Mesenteric fat pad (tissue), 1 donor: ENCODE measurements at places on chromosomes 1 and 21. TPM values are rescaled to one million over a fixed set of nuclear protein-coding genes. Genes with fewer than 3 reads are reported as not detected.

DNA sequence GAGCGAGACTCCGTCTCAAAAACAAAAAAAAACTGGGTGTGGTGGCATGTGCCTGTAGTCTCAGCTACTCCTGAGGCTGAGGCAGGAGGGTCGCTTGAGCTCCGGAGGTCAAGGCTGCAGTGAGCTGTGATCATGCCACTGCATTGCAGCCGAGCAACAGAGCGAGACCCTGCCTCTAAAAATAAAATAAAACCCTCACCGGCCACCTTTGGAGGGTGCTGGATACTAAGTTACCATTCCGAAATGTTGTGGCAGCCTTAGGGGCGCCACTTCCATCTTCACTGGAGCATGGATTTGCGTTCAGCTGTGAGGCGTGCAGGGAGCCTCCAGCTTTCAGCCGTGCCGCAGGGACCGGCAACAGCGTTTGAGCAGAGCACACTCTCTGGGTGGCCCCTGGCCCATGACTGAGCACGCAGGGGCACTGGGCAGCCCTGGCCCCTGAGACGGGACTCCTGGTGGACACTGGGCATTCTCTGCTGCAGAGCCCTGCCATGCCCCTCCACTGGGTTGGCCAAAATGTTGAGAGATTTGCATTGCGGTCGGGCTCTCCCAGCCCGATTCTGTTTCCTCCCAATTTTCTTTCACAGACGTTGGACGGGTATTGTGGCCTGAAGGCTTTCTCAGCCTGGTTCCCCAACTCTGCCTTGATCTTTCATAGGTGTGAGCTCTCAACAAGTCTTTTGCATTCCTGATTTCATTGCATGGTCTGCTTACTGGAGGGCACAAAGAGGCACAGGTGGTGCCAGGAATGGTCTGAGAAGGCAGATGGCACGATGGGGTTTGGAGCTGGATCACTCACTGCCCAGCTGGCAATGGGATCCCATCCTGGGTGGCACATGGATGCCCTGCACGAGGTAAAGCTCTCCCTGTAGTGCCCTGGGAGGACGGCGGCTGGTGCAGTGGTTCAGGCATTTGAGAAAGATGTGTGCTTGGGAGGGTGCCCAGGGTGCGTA is 5.8 kb upstream of the CFAP74 start:
- no peak for DNase-seq

DNA sequence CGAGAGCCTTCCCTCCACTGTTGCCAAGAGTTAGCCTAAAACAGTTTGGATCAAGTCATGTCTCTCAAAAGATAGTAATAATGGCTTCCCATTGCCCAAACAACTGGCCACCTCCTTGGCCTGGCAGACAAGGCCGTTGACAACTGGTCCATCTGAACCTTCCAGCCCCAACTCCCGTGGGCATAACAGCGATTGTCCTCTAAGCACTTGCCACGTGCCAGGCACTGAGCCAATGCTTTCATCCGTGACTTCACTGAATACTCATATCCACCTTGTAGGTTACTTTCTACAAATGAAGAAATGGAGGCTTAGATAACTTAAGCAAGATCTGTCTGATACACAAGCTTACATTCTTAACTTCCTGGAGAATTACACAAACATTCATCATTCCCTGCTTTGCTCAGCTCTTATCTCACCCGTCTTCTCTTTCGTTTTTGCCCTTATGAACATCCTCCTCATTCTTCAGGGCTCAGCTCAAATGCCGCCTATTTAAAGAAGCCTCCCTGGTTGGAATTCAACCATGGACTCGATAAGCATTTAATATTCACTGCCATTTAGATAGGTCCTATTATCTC is 106.4 kb downstream of the KCND3 start:
- DNase-seq: no peak

DNA sequence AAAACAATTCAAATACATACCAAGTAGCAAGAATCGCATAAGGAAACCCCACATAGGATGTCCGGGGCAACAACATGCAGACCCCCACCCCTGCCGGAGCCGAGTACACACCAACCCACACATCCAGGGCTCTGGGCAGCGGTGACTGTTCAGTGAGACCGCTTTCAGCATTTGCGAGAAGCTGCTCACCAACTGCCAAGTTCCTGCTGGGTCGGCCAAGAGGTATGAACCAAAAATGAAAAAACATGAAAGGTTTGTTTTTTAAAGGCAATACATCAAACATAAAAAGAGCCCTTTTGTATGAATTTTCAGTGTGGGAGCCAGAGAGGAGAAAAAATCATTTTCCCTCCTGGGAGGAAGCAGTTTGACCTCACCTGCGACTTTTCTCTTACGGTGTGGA is 92.3 kb downstream of the SIM2 start:
- no peak for DNase-seq

DNA sequence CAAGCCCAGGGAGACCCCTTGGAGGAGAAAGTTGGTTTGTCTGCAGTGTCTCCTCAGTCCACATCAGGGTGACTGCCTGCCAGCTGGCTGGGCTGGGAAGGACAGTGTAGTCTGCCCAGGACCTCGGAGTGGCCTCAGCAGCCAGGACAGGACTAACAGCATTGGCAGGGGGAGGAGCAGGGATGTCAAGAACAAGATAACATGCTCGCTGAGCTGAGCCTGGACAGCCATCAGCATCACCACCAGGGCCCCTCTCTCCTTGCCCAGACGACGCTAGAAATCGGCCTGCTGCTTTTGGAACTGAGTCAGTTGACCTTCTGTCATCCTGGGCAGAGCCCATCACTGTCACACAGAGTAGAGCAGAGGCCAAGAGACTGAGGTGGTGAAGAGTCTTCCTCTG is 83.6 kb upstream of the CNTN2 start:
- no peak for DNase-seq

DNA sequence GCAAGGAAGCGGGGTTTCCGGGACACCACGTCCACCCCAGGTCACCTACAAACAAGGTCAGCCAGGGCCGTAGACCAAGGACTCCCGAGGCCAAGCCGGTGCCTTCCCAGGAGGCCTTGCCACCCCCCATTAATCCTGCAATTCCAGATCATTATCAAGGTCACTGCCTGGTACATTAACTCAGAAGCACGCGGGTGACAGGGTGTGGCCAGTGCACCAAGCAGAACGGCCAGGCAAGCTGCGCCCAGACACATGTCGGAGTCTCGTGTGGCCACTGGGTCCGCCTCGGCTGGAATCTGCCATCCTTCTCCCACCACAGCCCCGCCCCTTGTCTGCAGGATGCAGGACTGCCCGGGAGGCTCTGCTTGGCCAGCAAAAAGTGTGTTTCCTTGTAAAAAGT is 144.7 kb downstream of the PRDM16 start:
- DNase-seq: no peak

Gene LEMD1
- total RNA-seq: not detected

Gene OPRD1
- not detected for total RNA-seq

DNA sequence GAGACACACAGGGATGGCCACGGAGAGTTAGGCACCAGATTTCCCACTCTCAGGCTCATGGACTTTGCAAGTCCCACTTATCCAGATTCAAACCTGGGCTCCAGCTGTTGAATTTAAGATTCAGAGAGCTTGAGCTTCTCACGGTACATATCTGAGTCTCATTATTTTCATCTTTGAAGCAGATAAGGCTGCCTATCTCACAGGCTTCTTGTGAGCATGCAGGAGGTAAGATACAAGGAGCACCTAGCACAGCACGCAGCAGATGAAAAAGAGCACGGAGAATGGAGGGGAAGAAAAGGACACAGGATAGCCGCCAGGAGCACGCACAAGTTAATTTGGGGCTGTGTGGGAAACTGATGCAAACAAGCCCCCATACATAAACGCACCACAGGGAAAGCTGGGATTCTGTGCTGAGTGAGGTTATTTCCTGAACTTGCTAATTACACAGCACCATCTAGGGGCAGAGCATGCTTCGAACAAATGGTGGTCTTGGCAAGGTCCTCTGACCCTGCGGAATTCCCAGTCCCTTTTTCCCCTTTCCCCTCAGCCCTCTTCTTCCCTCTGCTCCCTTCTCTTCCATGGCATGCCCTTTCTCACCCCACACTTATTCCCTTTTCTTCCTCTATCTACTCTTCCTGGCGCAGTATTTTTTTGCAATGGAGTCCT is 134.7 kb upstream of the VANGL1 start:
- no peak for DNase-seq

- no peak for DNase-seq
Observed at GRCh38 chr1:89957107-89957506, 37.8 kb upstream of the ZNF326 start.

- no peak for DNase-seq
Observed at GRCh38 chr21:15221799-15222386, 157.1 kb upstream of the NRIP1 start.
